Cerebellum (tissue), 4 donors: ENCODE measurements at places on chromosomes 6 and 20. TPM values are rescaled to one million over a fixed set of nuclear protein-coding genes. Genes with fewer than 3 reads are reported as not detected.

GRCh38 chr6:111520524-111520923 is 37.5 kb upstream of the REV3L start:
- no peak for DNase-seq

TMEM170B gene
- total RNA-seq, result 42.9 TPM

- no peak for DNase-seq
Observed at GRCh38 chr6:20853828-20854227, 319.6 kb downstream of the CDKAL1 start.

DNA sequence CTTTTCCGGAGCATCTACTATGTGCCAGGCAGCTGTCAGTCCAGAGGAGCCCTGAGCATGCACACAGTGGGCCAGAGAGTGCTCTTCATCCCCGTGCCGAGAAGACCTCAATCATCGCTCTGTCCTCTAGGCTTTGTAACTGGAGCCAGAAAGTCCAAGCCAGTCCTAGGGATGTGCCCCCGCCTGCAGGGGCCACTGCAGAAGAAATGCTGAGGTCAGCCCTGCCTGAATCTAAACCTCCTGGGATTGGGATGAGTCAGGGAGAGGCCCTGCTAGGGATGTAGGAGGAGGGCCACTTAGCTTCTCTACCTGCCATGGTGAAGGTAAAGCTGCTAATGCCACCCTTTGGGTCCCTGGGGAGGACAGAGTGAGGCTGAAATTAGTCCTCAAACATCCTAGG is 146.8 kb downstream of the CDC5L start:
- no peak for DNase-seq

PRRT1 gene
- total RNA-seq, result 1.2 TPM
